ENCODE measurements at places on chromosomes 13 and 19. TPM values are rescaled to one million over a fixed set of nuclear protein-coding genes. Genes with fewer than 3 reads are reported as not detected.

DNA sequence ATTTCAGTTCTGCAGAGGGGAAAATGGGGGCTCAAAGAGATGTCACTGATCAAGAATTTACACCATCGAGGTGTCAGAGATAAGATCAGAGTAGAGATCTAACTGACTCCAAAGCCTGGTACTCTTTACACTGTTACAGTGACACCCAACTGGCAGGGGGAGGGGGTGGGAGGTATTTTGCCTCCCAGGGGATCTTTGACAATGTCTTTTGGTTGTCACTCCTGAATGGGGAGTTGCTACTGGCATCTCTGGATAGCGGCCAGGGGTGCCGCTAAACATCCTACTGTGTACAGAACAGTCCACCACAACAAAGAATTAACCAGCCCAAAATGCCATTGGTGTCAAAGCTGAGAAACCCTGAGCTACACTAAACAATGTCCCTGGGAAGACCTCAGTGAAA is 3.1 kb downstream of the FPR3 start:
- no peak overlapping the region for H3K4me3 ChIP-seq
- H3K4me1 ChIP-seq, result no peaks in the 10 kb centered on the region
- no peaks in the 10 kb centered on the region for H3K27me3 ChIP-seq
- DNase-seq, result no peak
- no peak overlapping the region for H3K27ac ChIP-seq
- H3K36me3 ChIP-seq, result no peaks in the 10 kb centered on the region

GRCh38 chr13:80276371-80277289 is 64.3 kb downstream of the SPRY2 start:
- H3K27me3 ChIP-seq, result no peaks in the 10 kb centered on the region
- no peaks in the 10 kb centered on the region for H3K36me3 ChIP-seq
- DNase-seq, result no peak
- no peaks in the 10 kb centered on the region for H3K4me1 ChIP-seq
- H3K27ac ChIP-seq, result no peak overlapping the region

GRCh38 chr19:3538965-3539755 is at the start of gene TEKTIP1:
Gene TEKTIP1 (plus strand): TSS chr19:3539174. CDS start chr19:3539178, 4 bp downstream.
- no peak within 1 kb of the TSS for H3K27ac ChIP-seq
- DNase-seq, result no peak
- peaks cover 70% of the 10 kb centered on the region for H3K36me3 ChIP-seq

DNA sequence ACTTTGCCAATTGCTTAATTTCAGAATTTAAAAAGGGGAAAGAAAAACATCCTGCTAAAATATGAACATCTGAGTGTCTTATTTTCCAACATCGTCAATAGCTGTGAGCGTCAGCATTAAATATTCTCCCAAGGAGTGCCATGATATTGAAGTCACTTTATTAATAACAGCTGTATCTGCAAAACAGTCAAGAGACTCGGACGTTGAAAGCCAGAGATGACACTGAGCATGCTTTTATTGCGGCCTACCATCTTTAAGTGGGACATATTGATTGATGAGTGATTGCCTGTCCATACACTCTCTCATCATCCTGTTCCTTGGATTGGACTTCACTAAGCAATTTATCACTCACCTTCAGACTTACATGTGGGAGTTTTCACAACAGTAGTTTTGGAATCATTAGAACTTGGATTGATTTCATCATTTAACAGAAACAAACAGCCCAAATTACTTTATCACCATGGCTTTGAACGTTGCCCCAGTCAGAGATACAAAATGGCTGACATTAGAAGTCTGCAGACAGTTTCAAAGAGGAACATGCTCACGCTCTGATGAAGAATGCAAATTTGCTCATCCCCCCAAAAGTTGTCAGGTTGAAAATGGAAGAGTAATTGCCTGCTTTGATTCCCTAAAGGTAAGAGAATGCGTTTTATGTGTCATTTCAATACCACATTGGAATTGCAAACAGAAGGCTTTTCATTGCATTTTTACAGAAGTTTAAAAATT is 53.8 kb downstream of the MBNL2 start:
- no peak overlapping the region for H3K4me3 ChIP-seq
- no peak for DNase-seq
- no peaks in the 10 kb centered on the region for H3K27me3 ChIP-seq
- H3K4me1 ChIP-seq, result peaks cover 28% of the 10 kb centered on the region

DNA sequence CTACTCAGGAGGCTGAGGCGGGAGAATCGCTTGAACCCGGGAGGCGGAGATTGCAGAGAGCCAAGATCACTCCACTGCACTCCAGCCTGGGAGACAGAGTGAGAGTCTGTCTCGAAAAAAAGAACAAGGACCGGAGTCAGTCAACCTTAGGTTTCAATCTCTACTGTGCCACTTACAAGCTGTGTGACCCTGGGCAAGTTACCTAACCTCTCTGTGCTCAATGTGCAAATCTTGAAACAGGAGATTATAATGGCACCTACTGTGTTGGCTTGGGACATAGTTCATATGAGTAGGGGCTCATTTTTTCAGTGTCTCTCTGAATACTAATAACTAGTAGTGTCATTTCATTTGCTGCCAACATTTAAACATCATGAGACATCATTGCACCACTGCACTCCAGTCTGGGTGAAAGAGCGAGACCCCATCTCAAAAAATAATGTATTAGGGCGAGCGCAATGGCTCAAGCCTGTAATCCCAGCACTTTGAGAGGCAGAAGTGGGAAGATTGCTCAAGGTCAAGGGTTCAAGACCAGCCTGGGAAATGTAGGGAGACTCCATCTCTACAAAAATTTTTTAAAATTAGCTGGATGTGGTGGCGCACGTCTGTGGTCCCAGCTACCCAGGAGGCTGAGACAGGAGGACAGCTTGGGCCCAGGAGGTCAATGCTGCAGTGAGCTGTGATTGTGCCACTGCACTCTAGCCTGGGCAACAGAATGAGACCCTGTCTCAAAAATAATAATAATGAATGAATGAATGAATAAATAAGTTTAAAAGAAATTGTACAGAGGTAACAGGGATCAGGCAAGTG is 5.5 kb downstream of the C3 start:
- H3K36me3 ChIP-seq, result no peaks in the 10 kb centered on the region
- no peaks in the 10 kb centered on the region for H3K4me1 ChIP-seq
- no peak overlapping the region for H3K4me3 ChIP-seq
- peaks cover 17% of the 10 kb centered on the region for H3K27me3 ChIP-seq

DNA sequence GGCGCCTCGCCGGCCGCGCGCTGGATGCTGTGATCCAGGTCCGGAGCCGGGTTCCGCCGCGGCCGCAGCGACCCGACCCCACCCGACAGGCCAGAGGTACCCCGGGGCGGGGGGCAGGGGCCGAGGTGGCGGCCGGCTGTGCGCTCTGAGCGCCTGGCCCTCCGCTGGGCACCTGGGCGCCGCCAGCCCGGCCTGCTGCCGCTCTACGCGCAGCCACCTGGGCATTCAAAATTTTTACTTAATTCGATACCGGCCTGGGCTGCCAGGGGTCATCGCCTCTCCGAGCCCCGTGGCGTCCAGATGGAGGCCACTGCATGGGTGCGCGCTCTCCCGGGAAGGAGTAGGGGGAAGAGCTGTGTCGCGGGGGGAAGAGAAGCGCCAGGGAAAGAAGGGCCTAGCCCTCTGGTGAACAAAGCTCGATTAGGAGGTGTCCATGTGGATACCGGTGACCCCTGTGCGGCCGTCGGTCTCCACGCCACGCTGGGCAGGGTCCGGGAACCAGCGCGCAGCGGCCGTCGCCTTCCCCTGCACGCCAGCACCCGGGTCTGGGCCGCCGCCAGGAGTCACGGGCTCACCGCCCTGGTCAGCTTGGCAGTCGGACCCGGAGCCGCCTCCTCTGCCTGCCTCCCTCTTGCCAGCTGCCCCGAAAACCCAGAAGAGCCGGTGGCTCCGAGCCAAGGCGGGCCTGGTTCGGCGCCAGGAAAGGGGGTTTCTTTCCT is 666 bp downstream of the BIVM start:
- H3K4me3 ChIP-seq, result peak overlapping the region; percentile 76
- no peaks in the 10 kb centered on the region for H3K4me1 ChIP-seq
- DNase-seq, result no peak
- H3K27ac ChIP-seq, result peak overlapping the region; percentile 85

Gene ZNF525
- 4.5 TPM for polyA plus RNA-seq

DNA sequence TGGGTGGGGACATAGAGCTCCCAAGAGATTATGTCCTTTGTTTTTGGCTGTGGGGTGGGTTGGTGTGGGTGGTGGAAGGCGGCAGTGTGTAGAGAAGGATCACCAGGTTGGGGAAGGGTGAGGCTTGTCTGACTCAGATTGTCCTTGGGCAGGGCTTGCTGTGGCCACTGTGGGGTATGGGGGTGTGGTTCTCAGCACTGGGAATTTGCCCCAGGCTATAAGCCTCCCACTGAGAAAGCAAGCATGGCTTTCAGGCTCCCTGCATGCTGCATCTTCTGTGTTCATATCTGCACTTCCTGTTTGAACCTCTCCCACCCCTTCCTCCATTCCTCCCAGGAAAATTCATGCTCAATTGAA is 34.9 kb downstream of the DNAJC15 start:
- DNase-seq, result peak; percentile 33
- no peak overlapping the region for H3K4me3 ChIP-seq
- H3K4me1 ChIP-seq, result peaks cover 20% of the 10 kb centered on the region
- H3K27me3 ChIP-seq, result no peaks in the 10 kb centered on the region
